ENCODE measurements at places on chromosomes 6 and 20. TPM values are rescaled to one million over a fixed set of nuclear protein-coding genes. Genes with fewer than 3 reads are reported as not detected.

The HUS1B gene
- total RNA-seq: 1.0 TPM

The MRPS26 gene
- total RNA-seq: 25.6 TPM

The PTPRT gene
- total RNA-seq: 1.0 TPM

The FLRT3 gene
- 9.4 TPM for total RNA-seq

The TFAP2D gene
- total RNA-seq: not detected

The CAGE1 gene
- not detected for total RNA-seq

The RAE1 gene
- total RNA-seq: 18.3 TPM

The CLDN20 gene
- total RNA-seq: not detected

The STMND1 gene
- not detected for total RNA-seq

The SIRPG gene
- total RNA-seq: under 0.01 TPM

The RAET1L gene
- total RNA-seq: not detected

The FOXC1 gene
- total RNA-seq: 1.6 TPM

The BCAS1 gene
- 2.1 TPM for total RNA-seq

The MRAP2 gene
- total RNA-seq: 40.2 TPM

The VPS52 gene
- 43.8 TPM for total RNA-seq

The C4B gene
- 18.3 TPM for total RNA-seq

The NFS1 gene
- total RNA-seq: 11.5 TPM

The HTR1E gene
- not detected for total RNA-seq

The VNN1 gene
- under 0.01 TPM for total RNA-seq

The SLC23A2 gene
- total RNA-seq: 8.4 TPM

The PMEPA1 gene
- total RNA-seq: 5.2 TPM

The C6orf15 gene
- not detected for total RNA-seq

The MLN gene
- total RNA-seq: not detected

The KCNG1 gene
- total RNA-seq: 0.52 TPM

The B4GALT5 gene
- 14.6 TPM for total RNA-seq

The BEND6 gene
- not detected for total RNA-seq

The MUCL3 gene
- total RNA-seq: not detected

The GABRR1 gene
- total RNA-seq: 0.52 TPM

The C6orf58 gene
- total RNA-seq: not detected
